ENCODE measurements at places on chromosomes 6 and 20.

DNA sequence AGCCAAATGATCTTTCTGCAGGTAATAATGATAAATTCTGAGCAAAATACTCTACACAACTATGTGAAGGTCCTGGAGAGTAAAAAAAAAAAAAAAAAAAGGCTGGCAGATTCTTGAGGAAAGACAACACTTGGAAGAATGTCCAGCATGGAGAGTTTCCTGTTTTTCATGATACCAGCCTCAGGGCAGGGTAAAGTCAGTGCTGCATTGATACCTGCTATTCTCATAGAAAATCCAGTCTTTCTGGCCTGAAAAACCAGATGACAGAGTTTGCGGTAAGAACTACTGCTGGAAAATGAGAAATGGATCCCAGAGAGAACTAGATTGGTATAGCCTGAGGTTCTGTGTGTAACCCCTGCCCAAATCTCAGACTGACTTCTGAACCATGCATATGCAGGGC is 89.1 kb downstream of the AFG1L start:
- DNase-seq: no peak

- no peak for DNase-seq
Observed at GRCh38 chr20:59026904-59027740, 5.0 kb downstream of the ATP5F1E start.

GRCh38 chr6:113524826-113525225 is 332.3 kb upstream of the MARCKS start:
- DNase-seq: no peak

DNA sequence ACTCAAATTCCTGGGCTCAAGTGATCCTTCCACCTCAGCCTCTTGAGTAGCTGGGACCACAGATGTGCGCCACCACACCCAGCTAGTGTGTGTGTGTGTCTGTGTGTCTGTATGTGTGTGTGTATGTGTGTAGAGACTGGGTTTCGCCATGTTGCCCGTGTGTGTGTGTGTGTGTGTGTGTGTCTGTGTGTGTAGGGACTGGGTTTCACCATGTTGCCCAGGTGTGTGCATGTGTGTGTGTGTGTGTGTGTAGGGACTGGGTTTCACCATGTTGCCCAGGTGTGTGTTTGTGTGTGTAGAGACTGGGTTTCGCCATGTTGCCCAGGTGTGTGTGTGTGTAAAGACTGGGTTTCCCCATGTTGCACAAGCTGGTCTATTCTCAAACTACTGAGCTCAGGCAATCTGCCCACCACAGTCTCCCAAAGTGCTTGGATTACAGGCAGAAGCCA is 28.3 kb downstream of the CDK5RAP1 start:
- DNase-seq: no peak

DNA sequence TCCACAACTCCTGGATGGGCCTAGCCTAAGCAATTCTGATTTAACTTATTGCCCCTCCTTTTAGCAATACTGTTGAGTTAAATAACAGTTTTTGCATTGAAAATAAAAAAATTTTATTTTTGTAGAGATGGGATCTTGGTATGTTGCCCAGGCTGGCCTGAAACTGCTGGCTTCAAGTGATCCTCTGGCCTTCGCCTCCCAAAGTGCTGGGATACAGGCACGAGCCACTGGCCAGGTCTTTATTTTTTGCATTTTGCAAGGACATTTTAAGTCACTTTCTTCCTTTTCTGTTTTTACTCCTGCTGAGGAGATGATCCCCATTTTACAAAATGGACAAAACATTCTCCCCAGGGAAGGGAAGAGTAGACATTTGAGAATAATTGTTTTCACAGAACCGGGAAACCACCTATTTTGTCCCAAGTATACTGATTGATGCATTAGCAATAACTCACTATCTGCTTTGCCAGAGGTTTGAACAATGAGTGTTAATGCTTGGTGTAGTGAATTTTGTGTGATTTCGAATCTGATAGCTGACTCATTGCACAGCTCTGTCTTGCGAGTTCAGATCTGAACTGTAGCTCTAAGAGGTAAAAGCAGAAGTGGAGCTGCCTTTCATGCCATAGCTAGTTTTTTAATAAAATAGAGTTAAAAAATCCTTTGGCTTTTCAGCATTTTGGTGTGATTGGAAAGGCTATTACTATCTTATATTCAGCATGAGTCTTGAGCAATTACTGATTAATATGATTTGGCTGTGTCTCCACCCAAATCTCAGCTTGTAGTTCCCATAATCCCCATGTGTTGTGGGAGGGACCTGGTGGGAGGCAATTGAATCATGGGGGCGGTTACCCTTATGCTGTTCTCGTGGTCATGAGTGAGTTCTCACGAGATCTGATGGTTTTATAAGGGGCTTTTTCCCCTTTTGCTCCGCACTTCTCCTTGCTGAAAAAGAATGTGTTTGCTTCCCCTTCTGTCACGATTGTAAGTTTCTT is 20.9 kb downstream of the IGF2R start:
- DNase-seq: no peak

DNA sequence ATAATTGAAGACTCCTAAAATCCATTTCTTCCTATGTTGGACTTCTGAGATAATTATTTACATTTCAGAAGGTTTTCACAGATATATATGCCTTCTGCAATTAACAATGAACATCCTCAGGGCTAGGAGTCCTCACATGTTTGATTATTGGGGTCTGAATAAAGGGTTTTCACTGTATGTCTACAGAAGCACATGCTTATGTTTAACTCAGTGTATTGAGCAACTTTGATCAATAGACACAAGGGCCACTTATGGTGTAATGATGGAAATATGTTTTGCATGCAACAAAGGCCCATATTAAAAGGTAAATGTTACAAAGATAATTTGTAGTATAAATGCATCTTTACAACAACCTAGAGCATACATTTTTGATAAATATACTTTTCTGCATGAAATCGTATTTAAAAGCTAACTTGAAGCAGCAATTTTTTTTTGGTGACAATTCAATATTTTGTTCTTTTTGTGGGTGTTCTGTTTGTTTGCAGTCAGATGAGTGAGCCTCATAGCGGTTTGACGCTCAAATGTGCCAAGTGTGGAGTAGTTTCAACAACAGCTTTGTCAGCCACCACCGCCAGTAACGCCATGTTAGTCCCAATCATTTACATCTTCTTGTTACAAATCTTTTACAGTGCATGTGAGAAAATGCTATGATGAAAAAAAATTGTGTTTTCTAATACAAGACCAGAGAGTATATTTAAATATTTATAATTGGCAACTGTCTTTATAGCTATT is 458.2 kb downstream of the LMBRD1 start:
- DNase-seq: no peak

DNA sequence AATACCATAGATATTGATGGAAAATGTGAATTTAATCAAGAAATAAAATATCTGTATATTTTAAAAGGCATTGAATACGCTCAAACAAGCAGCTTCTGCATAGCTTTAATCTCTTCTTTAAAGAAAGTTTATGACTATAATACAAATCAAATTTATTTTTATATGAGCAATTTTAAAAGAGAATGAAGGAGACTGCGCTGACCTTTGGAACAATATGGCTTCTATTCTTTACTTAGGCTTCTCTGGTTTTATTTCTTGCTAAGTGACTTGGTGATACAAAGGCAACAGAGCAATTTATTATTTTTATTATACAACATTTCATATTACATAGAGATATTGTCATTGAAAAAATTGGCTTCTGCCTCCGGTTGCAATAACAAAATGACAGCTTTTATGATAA is 776.7 kb downstream of the TBC1D32 start:
- no peak for DNase-seq

GRCh38 chr20:24297993-24298392 is 171.4 kb upstream of the SYNDIG1 start:
- no peak for DNase-seq

- DNase-seq: no peak
Observed at GRCh38 chr20:1371202-1371782, 21.6 kb downstream of the FKBP1A start.

Data from ecto neural progenitor cell (in vitro differentiated cells).